ENCODE measurements at places on chromosomes 16 and 17.
A peak's percentile ranks its signal among the peaks of the same experiment; 100 is the strongest.

DNA sequence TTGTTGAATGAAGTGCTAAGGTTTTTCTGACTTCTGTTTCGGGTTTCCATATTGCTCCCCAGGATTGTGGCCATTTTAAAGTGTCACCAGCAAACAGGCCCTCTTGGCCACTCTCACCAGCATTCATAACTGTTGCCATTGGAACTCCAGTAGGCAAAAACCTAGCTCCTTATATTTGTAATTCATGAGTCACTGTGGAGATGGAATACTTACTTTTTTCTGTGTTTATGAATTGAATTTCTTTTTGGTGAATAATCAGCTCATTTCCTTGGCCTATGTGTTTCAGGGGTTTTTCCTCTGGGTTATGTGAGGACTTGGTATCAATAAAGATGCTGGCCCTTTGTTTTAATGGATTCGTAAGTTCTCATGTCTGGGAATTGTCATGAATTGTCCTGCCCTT, 255.1 kb downstream of the SNX29 start:
- no peak for DNase-seq

- DNase-seq, result no peak
Observed at GRCh38 chr17:58284613-58285421, 4.1 kb upstream of the MPO start.

- peak; percentile 92 for DNase-seq
Observed at GRCh38 chr16:29900102-29900887, at the start of gene ASPHD1. Gene ASPHD1 (plus strand): TSS chr16:29900488. CDS start chr16:29900972, 484 bp downstream.

DNA sequence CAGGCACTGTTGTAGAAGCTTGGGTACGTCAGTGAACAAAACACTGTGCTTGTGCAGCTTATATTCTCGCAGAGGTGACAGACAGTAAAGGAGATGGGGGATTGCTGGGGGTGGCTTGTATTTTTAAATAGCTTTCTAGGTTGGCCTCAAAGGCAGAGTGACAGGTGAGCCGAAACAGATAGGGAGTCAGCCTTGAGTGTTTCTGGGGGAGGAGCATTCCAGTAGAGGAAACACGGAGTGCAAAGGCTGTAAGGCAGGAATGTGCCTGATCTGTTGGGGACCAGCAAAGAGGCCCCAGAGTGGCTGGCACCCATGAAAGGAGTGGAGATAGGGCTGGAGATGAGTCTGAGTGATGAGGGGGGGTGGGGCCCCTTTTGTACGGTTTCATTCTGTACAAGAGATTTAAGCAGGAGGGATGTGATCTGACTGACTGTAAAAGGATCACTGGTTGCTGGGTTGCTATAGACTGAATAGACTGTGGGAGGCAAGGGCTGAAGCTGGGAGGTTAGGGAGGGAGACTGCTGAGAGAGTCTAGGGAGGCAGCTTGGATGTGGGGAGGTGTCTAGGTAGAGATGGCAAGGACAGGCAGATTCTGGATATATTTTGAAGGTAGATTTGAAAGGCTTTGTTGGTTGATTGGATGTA, 15.2 kb downstream of the NUP93 start:
- no peak for DNase-seq

DNA sequence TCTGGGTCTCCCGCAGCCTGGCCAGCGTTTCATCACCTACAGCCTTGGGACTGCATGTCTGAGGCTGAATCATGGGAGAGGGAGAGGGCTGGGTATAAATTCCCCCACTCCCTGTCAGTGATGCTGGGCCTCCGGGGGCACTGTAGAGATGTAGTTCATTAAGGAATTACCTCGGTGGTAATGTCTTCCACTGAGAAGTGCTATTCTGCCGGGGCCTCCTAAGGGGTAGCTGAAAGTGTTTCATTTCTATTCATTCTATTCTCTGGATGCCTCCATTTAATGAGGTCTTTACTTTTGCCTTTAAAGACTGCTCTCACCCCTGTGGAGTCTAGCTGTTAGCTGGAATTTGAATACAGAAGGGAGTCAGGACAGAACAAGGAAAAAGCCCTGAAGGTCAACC, 116.4 kb upstream of the HS3ST4 start:
- no peak for DNase-seq

DNA sequence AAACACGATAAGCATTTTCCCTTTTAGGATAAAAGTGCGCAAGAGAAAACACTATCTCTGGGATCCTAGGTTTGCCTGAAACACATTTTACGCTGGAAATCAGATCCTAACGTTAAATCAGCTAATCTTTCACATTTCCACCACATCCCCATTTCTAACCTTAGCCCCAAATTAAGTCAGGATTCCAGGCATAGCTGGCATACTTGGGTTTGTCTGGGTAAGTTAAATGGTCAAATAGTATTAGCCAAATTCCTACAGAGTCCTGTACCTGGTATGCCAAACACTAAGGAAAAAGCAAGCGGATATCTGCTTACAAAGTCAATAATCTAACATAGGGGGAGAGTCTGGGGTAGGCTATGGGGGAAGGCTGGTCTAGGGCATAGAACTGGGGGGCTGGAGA, 557.4 kb upstream of the ZFHX3 start:
- DNase-seq, result no peak

GRCh38 chr16:50644729-50645128, 36.4 kb downstream of the SNX20 start:
- no peak for DNase-seq

DNA sequence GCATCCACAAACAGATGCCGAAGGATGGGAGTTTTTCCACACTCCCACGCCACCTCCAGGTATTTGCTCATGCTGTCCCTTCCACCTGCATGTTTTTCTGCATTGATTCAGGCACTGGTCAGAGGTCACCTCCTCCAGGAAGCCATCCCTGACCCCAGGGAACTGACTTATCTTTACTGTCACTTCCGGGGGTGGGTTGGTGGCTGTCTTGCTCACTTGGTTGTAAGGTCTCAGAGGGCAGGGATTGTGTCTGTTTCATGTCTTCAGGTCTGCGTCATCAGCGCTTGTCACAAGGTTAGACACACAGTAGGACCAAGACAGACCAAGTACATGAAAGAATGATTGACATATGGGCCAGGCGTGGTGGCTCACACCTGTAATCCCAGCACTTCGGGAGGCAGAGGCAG, 1.9 kb upstream of the IL4R start:
- DNase-seq, result no peak

GRCh38 chr17:73292031-73292531, 19.7 kb downstream of the CDC42EP4 start:
- no peak for DNase-seq

GRCh38 chr17:49187301-49187700, 23.1 kb downstream of the GNGT2 start:
- no peak for DNase-seq

DNA sequence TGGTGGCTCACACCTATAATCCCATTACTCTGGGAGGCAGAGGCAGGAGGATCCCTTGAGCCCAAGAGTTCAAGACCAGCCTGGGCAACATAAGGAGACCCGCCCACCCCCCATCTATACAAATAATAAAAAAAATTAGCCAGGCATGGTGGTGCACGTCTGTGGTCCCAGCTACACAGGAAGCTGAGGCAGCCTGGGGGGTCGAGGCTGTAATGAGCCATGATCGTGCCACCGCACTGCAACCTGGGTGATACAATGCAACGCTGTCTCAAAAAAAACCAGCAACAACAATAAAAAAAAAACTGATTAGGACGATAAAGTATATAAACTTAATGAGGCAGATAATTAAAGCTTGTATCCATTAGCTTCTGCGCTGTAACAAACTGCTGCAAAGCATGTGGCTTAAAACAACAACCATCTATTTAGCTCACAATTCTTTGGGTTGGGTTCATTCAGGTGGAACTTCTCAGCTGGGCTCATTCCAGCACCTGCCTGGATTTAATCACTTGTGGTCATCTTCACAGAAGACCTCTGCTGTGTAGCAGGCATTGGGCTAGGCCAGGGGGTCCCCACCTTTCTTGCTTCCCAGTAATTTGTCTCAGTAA, 45.8 kb downstream of the LCMT1 start:
- DNase-seq, result no peak

GRCh38 chr17:79834565-79835469, 4.4 kb downstream of the CBX4 start:
- no peak for DNase-seq

- DNase-seq, result peak; percentile 39
Observed at GRCh38 chr17:45086865-45087503, 25.9 kb downstream of the NMT1 start.

- DNase-seq, result no peak
Observed at GRCh38 chr17:18992454-18993130, 12.0 kb downstream of the FAM83G start.

DNA sequence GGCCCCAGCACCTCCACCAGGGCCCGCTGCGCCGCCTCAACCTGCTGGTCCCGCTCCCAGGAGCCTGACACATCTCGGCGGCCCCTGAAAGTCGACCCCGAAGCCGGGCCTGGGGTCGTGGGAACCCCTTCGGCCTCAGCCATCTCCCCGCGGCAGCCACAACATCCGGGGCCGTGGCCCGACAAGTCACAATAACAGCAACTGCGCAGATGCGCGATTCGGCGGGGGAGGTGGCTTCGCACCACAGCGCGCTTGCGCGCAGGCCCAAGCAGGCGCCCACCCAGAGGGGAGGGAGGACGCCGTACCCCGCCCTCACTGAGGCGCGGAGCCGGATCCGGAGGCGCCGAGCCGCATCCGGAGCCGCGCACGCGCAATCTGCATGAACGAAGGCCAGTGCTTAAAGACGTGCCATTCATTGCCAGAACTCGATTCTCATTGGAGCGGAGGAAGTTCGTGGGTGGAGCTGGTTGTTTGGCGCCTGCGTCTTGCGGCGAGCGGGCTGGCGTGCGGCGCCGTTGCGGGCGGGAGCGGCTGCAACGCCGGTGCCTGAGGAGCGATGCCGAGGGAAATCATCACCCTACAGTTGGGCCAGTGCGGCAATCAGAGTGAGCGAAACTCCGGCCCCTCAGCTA, at the start of the genes RETREG3 and TUBG1:
TSS of gene RETREG3 (minus strand) at position 193 of the 632 bp plus-strand sequence. CDS start at position 143, 50 bp downstream.
TSS of gene TUBG1 (plus strand) at position 502 of the 632 bp plus-strand sequence. CDS start at position 557, 55 bp downstream.
- peak; percentile 100 for DNase-seq

DNA sequence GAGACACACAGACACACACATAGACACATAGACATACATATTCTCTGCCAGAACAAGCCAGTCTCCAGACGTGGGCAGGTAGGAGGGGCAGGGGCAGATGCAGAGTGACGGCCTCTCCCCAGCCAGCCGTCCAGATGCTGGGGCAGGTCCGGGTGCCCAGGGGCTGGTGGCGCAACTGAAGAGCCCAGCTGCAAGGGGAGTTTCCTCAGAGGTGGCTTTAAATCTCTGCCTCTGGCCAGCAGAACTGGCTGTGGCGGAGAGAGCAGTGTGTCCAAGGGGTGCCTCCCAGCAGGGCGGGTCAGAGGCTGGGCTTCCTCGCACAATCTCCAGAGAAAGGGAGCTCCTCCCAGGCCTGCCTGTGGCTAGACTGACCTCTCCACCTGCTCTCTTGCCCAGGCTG, 9.4 kb upstream of the GCGR start:
- no peak for DNase-seq

DNA sequence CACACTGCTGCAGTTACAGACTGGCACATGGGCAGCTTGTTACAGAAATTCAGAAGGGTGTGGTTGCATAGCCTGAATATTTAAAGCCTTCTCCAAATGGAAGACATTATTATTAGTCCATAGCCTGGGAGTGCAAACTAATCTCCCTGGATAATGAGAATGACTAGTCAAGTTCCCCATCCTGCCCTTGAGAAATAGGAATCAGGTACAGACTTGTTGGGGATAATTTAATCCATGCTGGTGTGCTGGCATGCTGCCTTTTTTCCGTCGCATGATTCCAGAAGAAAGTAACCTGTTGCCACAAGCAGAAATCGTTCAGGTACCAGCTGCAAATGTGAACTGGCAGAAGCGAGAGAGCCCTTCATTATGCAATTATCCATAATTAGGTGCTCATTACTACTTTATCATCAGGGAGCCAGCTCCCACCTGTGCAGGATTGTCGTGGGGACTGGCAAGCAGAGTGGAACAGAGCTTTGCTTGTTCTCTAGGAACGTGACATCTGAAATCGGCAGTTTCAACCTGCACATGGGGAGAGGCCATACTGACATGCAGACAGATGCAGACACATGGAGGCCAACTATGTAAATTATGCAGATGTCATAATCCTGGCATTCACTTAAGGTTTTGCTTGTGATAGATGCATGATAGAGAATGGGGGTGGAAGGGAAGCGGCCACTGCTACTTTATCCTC, 419.4 kb downstream of the PMP22 start:
- no peak for DNase-seq

DNA sequence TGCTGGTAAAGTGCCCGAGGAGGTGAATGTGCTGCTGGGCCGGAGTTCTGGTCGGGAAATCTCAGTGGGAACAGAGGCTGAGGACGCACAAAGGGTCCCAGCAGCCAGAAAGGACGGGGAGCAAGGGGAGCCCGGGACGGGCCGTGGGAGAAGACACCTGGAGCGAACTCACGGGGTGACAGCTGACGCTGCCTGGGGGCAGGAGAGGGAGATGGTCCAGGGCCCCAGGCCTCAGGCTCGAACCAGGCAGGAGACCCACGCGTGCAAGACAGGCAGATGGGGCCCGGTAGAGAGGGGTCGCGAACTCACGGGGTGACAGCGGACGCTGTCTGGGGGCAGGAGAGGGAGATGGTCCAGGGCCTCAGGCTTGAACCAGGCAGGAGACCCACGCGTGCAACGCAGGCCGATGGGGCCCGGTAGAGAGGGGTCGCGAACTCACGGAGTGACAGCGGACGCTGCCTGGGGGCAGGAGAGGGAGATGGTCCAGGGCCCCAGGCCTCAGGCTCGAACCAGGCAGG, 72.9 kb downstream of the METRNL start:
- no peak for DNase-seq

DNA sequence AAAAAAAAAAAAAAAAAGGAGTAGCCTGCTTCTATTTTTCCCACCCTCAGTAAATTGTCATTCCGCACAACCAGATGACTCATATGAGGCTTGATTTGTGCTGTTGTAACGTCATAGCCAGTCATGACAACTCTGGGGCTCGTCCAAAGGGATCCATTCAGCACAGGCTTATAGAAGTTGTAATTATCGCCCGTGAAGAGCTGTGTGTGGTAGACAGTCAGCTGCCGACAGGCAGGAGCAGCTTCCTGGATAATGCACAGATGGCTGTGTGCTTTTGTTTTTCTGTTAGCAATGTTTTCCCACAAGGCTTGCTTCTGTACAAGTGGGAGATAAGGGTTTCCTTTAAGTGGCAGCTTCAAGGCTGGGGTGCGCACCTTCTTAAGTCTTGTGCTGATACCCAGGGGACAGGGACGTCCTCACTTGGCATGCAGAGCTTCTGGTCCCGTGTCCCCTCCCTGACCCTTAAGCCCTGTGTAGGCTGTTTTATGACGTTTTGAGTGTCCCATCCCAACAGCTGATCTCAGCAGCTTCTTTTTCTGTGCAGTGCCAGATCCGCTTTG, 26.0 kb downstream of the SNX29 start:
- peak; percentile 80 for DNase-seq
